ENCODE measurements at places on chromosomes 3 and 15. TPM values are rescaled to one million over a fixed set of nuclear protein-coding genes. Genes with fewer than 3 reads are reported as not detected.
A peak's percentile ranks its signal among the peaks of the same experiment; 100 is the strongest.

The AADACL2 gene
- not detected for total RNA-seq

The CORO2B gene
- total RNA-seq, result 2.2 TPM

The TMF1 gene
- 38.8 TPM for total RNA-seq

The IGSF10 gene
- 0.82 TPM for total RNA-seq

GRCh38 chr3:155889952-155890351, 19.5 kb downstream of the GMPS start:
- DNase-seq, result no peak

- DNase-seq, result no peak
Observed at GRCh38 chr15:42848846-42849245, 71.7 kb downstream of the TTBK2 start.

DNA sequence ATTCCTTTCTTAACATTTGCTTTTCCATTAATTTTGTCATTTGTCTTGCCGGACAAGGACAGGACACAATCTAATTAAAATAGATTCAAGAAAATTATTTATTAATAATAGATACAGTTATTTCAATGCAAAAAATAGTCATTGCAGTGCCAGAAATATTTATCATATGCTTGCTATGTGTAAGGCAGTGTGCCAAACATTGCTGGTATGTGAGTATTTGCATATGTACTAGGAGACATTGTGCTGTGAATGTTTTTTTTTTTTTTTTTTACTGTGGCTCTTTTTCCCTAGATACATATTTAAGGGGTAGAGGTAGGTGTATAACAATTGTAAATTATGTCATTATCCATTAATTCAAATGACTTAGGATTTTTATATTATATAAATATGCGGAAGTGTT, 23.3 kb downstream of the SPRED1 start:
- DNase-seq, result no peak

DNA sequence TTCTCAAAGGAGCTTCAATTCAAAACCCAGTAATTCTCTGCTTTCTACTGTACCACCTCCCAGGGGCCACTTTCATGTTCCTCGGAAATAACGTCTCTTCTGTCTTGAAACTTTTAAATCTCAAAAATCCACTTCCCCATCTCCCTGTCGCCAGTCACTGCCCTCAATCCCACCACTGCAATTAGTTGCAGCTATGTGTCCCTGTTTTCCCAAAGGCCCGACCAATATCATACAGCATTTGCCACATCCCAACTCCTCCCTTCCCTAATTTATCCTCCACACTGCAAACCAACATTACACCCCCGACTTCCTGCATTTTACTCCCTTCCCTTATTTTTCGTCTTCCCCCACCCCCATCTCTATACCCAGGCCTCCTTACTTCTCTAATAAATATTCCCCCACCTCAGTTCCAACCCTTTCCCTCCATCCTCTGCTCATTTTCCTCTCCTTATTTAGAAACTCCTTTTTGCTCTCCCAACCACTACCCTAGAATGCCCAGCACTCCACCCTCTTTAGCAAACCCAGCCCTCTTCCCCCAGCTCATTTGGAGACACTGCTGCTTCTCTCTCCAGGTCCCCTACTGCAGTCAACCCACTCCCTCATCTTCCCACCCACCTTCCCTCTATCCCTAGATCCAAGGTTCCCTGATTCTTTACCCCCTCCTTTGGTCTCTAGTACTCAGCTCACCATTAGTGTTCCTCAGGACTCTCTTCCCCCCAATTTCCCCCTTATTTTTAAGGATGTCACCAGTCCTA, 1.1 kb downstream of the NPTN start:
- DNase-seq, result peak; percentile 32

- no peak for DNase-seq
Observed at GRCh38 chr3:114827495-114827894, 319.6 kb downstream of the ZBTB20 start.

DNA sequence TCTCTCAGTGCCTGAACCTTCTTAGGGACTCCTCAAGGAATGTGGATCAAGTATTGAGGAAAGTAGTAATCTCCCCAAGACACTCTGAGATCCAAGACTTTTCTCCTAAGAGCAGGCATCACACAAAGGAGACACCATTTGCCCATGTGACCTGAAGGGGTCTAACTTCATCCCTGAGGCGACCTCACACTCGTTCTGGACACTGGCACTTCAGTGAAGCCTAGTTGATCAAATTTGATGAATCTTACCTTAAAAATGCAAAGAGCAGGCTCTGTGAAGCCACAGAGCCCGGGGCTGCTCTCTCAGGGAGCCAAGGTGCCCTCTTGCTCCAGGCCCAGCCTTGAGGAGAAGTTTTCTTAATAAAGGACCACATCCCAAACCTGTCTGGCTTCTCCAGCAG, 64.3 kb downstream of the SCN11A start:
- DNase-seq, result no peak

- no peak for DNase-seq
Observed at GRCh38 chr3:127387119-127387518, 99.3 kb upstream of the PRR20G start.

- no peak for DNase-seq
Observed at GRCh38 chr3:152374262-152374990, 105.7 kb downstream of the MBNL1 start.

Data from gastrocnemius medialis (tissue), 4 donors.